Heart left ventricle (tissue), 16 donors: ENCODE measurements at places on chromosomes 7 and 10. TPM values are rescaled to one million over a fixed set of nuclear protein-coding genes. Genes with fewer than 3 reads are reported as not detected.

Gene CTTNBP2
- total RNA-seq: 3.9 TPM

Gene SYT15B
- 2.2 TPM for total RNA-seq

- DNase-seq: no peak
These were observed 76.9 kb downstream of the CYP51A1 start for GRCh38 chr7:92057375-92057774.

- DNase-seq: no peak
These were observed 16.5 kb downstream of the NPFFR1 start for GRCh38 chr10:70267161-70267933.

DNA sequence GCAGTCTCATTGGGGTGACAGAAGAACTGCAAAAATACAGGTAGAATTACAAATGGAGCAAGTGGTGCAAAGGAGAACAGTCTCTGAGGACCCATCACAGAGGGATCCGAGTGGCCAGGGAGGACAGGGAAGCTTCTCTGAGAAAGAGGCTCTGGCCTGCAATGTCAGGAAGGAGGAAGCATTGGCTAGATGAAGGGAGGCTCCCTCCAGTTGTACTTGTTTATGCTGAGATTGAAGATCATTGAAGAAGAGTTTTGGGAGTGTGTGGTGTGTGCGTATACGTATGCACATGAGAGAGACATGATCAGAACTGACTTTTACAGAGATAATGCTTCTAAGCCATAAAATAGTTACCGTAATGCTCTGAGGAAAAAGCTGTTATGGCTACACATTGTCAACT, 274.7 kb upstream of the FZD8 start:
- no peak for DNase-seq

Gene ACTL6B
- not detected for total RNA-seq

Gene SEMA3E
- 0.07 TPM for total RNA-seq

GRCh38 chr10:29613791-29614190, 21.0 kb downstream of the SVIL start:
- DNase-seq: no peak

- DNase-seq: no peak
These were observed 77.8 kb downstream of the JAZF1 start for GRCh38 chr7:28102797-28103196.

Gene FAM25A
- not detected for total RNA-seq

DNA sequence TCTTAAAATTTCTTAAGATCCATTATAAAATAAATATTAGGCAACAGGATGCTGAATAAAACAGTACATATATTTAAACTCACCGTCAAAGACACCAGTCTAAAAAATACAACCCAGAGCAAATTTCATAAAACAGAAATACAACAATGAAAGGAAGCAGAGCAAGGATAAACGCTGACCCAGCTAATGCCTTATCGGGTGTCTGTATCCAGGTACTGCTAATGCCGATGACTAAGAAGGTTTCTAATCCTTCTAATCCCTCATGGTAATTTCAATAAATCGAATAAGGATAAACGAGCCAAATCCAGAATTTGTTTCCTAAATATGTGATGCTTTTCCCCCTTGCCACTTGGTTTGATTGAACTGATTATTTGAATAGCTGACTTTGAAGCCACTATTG, 1.7 kb downstream of the HYCC1 start:
- DNase-seq: no peak

Gene SHTN1
- total RNA-seq: 2.3 TPM

Gene METTL27
- 1.2 TPM for total RNA-seq

Gene CCDC7
- total RNA-seq: 15.4 TPM

DNA sequence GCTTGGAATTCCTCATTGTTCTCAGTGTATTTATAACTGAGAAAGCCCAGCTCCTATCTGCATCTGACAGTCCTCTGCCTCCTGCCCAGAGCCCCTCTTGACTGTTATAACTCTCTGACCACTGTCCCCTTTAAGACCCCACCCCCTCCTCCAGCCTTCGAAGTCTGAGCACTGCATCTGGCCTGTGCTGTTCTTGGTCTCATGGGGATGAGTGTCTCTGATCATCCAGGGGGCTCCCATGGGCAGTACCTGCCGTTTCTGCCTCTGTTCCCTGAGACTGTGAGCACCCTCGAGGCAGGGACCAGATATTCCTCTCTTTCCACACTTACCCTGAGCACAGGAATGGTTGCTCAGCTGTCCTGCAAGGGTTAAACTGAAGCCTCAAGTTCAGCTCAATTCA, 7.7 kb downstream of the GHRHR start:
- DNase-seq: no peak

GRCh38 chr10:105656856-105657255, 1015.8 kb downstream of the SORCS3 start:
- no peak for DNase-seq

Gene CCDC136
- total RNA-seq: 10.0 TPM

Gene TRIM50
- total RNA-seq: not detected

GRCh38 chr10:70297224-70297623, 13.4 kb upstream of the NPFFR1 start:
- DNase-seq: no peak

Gene TMEM196
- not detected for total RNA-seq

Gene FAM24B
- total RNA-seq: not detected

DNA sequence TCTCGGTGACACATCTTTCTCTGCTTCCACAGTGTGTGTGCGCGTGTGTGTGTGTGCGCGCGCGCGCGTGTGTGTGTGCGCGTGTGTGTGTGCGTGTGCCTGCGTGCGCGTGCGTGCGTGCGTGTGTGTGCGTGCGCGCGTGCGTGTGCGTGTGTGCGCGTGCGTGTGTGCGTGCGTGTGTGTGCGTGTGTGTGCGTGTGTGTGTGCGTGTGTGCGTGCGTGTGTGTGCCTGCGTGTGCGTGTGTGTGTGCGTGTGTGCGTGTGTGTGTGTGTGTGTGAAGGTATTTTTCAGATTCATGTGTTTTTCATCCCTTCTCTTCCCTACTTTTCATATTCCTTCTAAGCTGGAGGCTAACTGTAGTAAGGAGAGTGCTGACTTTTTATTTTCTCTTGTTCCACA, 148.4 kb downstream of the CREB5 start:
- no peak for DNase-seq

GRCh38 chr7:138435231-138435919, 24.7 kb upstream of the TRIM24 start:
- DNase-seq: no peak

DNA sequence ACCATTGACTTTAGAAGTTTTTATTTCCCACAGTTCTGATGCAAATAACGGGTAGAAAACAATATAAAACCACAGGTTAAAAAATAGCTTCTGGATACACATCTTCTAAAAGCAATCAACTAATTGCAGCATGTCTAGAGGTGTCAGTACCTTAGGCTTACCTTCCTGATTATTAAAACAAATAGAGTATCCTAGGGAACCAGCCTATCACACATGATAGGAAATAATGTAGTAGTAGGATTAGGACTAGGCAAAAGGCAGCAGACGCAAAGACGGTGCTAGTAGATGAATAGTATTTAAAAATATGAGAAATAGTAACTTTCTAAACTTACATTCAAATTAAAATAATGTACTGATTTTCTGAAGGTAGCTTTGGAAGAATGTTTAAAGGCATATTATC, 41.7 kb upstream of the PHYHIPL start:
- DNase-seq: no peak

Gene NUTM2B
- total RNA-seq: 0.36 TPM

GRCh38 chr10:74642901-74643595, 183.4 kb upstream of the KAT6B start:
- DNase-seq: no peak

GRCh38 chr7:41696323-41696916, 6.5 kb downstream of the INHBA start:
- DNase-seq: peak; percentile 78

- DNase-seq: no peak
These were observed 4.3 kb upstream of the UTF1 start for GRCh38 chr10:133225707-133226191.

Gene OR2A1
- total RNA-seq: not detected

Gene CALML3
- total RNA-seq: not detected

DNA sequence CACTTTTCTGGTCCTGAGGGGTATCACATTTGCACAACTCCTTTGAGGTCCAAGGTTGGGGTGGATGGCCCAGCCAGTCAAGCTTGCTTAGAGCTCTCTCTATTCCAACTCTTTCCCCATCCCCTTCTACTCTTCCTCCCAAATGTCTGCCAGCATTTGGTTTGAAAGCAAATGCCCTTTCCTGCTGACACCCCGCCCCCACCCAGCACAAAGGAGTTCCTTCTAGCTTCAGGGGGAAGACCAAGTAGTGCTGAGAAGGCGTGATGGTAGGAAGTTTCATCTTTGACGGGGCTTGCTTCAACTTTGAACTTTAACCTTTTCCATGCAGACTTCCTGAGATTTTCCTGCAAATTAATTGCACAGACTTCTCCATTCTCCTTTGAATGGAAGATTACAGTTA, 137.5 kb upstream of the TCF7L2 start:
- no peak for DNase-seq

DNA sequence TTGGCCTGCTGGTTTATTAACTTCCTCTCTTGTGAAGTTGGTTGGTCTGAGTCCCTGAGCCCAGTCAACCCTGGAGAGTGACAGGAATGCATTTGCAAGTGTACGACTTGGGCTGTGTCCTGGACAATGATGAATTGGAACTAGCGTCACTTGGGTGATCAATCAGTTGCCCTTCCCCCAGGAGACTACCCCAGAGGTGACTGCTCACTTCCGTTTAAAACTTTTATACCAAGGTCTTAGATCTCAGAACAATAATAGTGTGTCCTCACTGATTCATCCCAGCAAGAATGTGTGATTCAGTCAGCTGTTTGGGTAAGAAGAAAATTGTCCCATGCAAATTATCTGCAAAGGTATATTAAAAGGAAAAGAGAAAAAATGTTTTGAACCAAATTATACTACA, 102.9 kb upstream of the ARMC3 start:
- no peak for DNase-seq

Gene SUGCT
- total RNA-seq: 4.4 TPM

Gene TMEM176B
- total RNA-seq: 120 TPM

GRCh38 chr10:43260117-43260761, 6.6 kb downstream of the RASGEF1A start:
- peak; percentile 67 for DNase-seq

DNA sequence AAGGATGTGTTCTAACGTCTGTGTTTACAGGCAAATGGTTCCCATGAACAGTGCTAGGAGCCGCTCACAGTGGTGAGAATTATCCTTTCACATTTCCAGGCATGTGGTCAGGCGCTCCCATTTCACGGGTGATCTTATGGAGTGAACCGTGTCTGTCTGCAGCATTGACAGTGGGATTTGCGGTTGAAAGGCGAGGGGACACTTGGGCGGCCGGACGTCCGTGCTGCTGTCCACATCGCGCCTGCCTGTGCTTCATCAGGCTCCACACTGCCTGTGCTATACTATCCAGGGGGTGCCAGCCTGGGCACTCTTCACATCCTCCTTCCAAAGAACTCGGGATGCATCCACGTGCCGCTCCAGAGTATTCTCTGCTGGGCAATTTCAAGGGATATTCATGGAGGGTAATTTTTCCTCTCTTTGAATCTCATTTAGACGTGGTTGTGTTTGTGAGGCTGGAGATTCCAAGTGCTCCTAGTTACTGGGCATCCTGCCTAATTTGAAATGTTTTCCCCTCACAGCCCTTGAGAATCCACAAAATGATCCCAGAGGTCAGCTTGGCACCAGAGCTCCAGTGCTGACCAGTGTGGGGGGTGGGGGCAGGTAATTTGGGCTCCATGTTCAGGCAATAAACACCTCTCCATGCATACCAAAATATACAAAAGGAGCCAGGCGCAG, 61.9 kb upstream of the EBF3 start:
- no peak for DNase-seq

Gene AQP1
- total RNA-seq: 149 TPM

Gene STEAP4
- 37.8 TPM for total RNA-seq

- no peak for DNase-seq
These were observed 361.0 kb downstream of the FRMD4A start for GRCh38 chr10:13969792-13970140.

- DNase-seq: no peak
These were observed 692.3 kb upstream of the GALNT17 start for GRCh38 chr7:70439651-70440050.

DNA sequence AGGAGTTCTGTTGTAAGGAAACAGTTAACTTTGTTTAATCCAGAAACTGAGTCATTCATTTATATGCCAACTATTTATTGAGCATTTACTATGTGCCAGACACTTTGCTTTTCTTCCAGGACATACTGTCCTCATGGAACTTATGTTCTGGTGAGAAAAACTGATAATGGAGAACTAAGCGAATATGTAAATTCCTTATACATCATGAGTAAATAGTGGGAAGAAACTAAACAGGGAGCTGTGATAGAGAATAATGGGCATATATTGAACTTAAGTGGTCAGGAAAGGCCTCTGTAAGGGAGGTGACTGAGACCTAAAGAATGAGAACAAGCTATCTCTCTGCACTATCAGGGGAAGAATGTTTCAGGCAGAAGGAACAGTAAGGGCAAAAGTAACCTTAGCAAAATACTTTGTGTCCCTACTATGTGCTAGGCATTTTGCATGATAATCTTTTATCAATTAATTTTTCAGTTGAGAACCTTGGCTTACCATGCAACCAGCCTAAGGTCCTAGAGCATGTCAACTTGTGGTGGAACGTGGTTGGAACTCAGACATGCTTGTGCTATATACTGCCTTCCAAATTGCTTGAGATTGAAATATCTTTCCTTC, 45.4 kb downstream of the ST7 start:
- no peak for DNase-seq

DNA sequence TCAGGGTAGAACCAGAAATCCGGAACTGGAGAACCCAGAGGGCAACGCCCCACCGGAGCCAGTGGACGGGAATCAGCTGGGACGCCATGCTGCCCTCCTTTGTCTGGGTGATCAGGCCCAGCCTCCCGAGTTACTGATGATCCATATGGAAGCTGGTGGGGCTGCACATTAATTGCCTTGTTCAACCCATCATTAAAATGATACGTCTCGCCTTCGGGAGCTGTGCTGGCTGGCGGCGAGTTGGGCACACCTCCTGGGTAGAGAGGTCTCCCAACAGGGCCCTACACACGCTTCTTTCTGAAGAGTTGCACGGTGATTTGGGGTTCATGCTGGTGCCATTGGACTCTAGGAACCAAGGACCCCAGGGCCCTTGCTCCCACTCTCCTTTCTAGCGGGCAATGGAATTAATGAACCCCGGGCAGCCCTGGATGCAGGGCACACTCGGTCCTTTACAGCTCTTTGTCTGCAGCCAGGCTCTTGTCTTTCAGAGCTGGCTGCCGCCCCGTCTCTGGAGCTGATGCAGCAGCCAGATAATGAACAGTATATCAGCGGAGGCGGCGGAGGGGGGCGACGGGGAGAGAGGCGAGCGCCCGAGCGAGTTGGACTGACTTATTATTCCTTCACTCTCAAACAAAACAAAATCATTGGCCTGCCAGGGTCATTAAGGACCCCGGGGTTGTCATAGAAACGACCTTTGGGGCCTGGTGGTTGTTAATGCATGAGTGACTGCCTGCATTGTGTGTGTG, 412.2 kb upstream of the ZMIZ1 start:
- DNase-seq: no peak

- DNase-seq: no peak
These were observed 25.9 kb downstream of the CTBP2 start for GRCh38 chr10:125134483-125134848.

Gene PNLIPRP2
- not detected for total RNA-seq

- DNase-seq: no peak
These were observed 126.1 kb upstream of the GRB10 start for GRCh38 chr7:50908628-50909290.

Gene FAM25G
- not detected for total RNA-seq

GRCh38 chr10:98170249-98171117, 36.0 kb downstream of the R3HCC1L start:
- DNase-seq: peak; percentile 22

- DNase-seq: no peak
These were observed 12.3 kb downstream of the BTAF1 start for GRCh38 chr10:91935886-91936285.
